ENCODE measurements at places on chromosomes 1 and 21. TPM values are rescaled to one million over a fixed set of nuclear protein-coding genes. Genes with fewer than 3 reads are reported as not detected.

- H3K36me3 ChIP-seq: no peaks in the 10 kb centered on the region
- H3K4me1 ChIP-seq: no peaks in the 10 kb centered on the region
- H3K4me3 ChIP-seq: no peak overlapping the region
- peaks cover 29% of the 10 kb centered on the region for H3K27me3 ChIP-seq
These were observed 11.7 kb downstream of the DSCAM start for GRCh38 chr21:40835184-40835694.

- H3K4me1 ChIP-seq: peaks cover 16% of the 10 kb centered on the region
- no peaks in the 10 kb centered on the region for H3K27me3 ChIP-seq
- H3K36me3 ChIP-seq: peaks cover 26% of the 10 kb centered on the region
- H3K27ac ChIP-seq: no peak overlapping the region
- DNase-seq: no peak
- H3K4me3 ChIP-seq: no peak overlapping the region
These were observed 21.3 kb downstream of the RBM15 start for GRCh38 chr1:110360431-110360830.

DNA sequence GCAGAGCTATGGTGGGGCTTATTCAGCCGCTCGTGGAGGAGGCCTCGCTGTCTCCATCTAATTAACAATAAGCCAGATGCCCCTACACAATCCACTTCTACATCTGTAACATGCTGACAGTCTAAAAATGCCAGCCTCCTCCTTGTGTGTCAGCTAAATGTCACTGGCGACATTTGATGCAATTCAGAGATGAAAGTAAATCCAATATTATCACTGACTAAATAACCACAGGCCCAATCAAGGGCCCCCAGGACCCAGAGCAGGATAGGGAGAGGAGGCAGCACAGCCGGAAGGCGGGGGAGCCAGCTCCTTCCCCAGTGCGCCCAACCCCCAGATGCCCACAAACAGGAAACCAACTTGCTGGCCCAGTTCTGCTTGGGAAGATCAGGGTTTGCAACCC is 76.6 kb downstream of the DMRTA2 start:
- no peaks in the 10 kb centered on the region for H3K4me1 ChIP-seq
- H3K27me3 ChIP-seq: peaks cover 41% of the 10 kb centered on the region
- no peak overlapping the region for H3K4me3 ChIP-seq
- no peak for DNase-seq

GRCh38 chr1:182051938-182052337 is 9.6 kb downstream of the ZNF648 start:
- peaks cover 15% of the 10 kb centered on the region for H3K27me3 ChIP-seq
- peaks cover 3% of the 10 kb centered on the region for H3K4me1 ChIP-seq
- H3K36me3 ChIP-seq: no peaks in the 10 kb centered on the region
- DNase-seq: no peak
- H3K27ac ChIP-seq: no peak overlapping the region
- H3K4me3 ChIP-seq: no peak overlapping the region

CIART gene
- total RNA-seq: 4.9 TPM

GBP2 gene
- 157 TPM for total RNA-seq

Measured in activated naive CD8-positive, alpha-beta T cell treated with anti-CD3 and anti-CD28 coated beads for 36 hours (primary cell).